T-helper 2 cell treated with Interferon-gamma antibody and Interleukin-4, amounts not matched to agents 5 μg/mL and 100 μg/mL, for 36 hours (primary cell): ENCODE measurements at places on chromosomes 16 and 17.

DNA sequence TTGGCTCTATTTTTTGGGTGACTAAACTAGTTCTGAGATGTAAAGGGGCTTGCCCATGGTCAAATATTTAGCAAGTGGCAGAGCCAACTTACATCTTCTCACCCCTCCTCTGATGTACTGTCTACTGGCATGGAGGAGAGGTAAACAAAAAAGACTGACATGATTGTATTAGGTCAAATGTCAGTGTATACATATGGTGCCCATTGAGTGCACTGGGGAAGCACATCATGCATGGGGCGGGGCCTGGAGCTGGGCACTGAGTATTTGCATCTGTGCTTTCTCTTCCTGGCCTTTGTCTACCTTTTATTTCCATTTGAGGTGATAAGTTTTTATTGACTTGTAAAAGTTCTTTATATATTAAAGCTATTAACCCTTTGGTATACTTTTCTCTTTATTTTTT is 22.3 kb upstream of the POLR3E start:
- no peak for DNase-seq

GRCh38 chr17:31798205-31798724 is 60.8 kb downstream of the COPRS start:
- DNase-seq: no peak

GRCh38 chr17:82232322-82232820 is 3.5 kb downstream of the SLC16A3 start:
- DNase-seq: no peak

GRCh38 chr17:28737770-28738679 is 5.8 kb upstream of the TRAF4 start:
- no peak for DNase-seq

GRCh38 chr17:80965606-80966005 is 26.0 kb upstream of the CHMP6 start:
- no peak for DNase-seq

DNA sequence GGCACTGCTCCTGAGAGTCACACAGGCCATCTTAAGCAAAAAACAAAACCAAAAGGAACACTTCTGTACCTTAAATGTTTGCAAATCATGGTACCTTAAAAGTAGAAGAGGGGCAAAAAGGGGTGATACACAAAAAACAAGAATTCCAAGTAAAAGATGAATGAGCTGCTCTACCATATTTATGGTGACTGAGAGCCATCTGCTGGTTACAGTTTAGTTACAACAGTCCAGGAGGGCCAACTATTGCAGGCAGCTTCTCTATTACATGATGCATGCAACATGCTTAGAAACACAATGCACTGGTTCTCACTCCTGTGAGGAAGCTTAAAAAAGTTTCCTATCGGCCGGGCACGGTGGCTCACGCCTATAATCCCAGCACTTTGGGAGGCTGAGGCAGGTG is 53.5 kb downstream of the STX8 start:
- no peak for DNase-seq

DNA sequence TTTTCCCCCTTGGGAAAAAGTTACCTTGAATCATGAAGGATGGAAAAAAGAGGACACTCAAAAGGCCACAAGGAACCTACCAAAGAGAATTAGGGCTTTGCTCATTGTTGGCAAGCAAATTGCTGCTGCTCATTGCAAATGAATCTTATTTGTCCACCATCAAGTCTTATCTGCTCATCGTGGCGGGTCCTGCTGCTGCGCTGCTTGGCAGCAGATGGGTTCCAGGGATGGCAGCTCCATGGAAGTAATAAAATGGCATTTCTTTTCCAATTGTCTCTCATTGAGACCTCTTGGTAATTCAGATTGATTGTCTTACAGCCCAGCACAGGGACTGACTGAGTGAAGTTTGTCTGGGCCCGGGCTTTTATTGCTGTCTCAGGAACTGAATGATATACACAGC is 118.7 kb downstream of the MRM1 start:
- no peak for DNase-seq

DNA sequence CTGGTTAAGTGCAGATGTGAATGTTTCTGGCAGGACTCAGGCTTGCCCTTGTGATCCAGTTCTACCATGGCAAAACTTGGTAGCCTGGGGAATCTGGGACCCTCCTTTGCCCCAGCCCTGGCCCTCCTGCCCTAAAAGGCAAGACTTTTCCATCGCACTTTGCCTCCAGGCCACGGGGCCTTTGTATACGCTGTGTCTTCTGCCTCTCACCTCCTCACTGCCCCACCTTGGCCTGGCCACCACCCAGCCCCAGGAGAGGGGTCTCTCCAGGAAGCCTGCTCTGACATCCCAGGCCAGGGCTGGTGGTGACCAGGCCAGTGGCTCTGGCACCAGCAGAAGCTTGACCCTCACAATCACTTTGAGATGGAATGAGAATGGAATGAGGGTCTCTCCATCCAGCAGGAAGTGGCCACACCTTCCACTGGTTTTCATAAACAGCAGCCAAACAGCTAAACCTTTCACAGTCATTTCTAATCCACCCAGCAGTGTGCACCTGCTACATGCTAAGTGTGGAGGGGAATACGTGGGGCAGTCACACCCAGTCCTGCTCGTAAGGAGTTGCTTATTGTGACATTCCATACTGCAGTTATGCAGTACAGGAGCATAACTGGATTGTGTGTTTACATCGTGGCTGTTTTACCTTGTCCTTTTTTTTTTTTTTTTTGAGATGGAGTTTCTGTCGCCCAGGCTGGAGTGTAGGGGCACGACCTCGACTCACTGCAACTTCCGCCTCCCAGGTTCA is 1.6 kb upstream of the MRPL38 start:
- DNase-seq: no peak

DNA sequence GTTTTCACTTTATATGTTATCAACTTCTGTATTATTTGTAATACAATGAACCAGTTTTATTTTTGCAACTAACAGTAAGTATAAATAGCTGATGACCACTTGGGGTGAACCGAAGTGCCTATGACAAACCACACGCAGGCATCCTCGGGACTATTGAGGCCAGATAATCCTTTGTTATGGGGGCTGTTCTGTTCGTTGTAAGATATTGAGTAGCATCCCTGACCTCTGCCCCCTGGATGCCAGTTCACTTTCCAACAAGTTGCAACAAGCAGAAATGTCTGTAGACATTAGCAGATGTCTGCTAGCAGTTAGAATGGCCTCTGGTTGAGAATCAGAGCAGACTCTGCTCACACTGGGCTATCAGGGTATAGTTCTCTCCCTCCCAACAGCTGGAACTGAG is 277.0 kb downstream of the WWOX start:
- no peak for DNase-seq

DNA sequence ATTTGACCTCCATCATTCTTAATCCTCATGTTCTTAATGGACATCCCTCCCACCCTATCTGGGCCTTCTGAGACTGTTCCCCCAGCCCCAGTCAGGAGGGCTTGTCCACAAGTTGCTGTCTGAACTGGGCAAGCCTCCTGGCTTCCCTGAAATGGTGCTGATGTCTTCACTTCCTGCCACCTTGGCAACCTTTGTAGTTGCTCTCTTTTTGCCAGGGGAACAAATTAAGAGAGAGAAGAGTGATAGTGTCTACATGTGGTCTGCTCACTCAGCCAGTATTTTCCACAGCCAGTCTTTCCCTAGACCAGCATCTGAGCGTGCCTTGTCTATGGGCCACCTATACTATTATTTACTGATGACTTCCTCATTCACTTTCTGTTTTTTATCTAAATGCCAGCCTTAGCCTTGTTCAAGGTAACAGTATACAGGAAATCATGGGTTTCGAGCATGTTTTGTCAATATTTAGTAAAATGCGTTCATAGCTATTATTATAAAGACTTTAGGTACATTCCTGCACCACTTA is 710.1 kb downstream of the MAF start:
- DNase-seq: no peak

GRCh38 chr17:6571452-6571781 is 15.1 kb upstream of the PITPNM3 start:
- DNase-seq: no peak

- DNase-seq: peak; percentile 49
Measured at GRCh38 chr17:48037036-48037837, at the start of gene COPZ2. TSS of gene COPZ2 (minus strand) at chr17:48037797. CDS start at chr17:48037777, 20 bp downstream.

- no peak for DNase-seq
Measured at GRCh38 chr17:31413874-31414549, 22.5 kb downstream of the RAB11FIP4 start.

GRCh38 chr17:73566905-73567782 is 77.1 kb downstream of the SDK2 start:
- DNase-seq: no peak

DNA sequence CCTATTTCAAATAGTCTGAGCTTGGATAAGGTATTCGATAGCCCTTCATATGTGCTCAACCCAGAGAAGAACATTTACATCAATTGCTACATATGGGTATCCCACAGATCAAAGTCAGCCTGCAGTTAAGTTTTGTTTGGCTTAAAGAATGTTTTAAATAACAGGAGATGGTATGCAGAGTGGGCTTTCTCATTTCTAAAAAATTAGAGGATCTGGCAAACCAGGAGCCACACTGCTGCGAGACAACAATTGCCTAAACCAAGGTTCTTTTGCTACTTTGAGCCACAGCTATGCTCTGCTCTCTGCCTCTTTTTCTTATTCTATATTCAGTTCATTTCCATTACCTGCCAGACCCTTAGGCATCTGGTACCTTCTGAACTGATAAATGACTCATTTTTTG is 30.2 kb upstream of the ARHGAP44 start:
- no peak for DNase-seq

DNA sequence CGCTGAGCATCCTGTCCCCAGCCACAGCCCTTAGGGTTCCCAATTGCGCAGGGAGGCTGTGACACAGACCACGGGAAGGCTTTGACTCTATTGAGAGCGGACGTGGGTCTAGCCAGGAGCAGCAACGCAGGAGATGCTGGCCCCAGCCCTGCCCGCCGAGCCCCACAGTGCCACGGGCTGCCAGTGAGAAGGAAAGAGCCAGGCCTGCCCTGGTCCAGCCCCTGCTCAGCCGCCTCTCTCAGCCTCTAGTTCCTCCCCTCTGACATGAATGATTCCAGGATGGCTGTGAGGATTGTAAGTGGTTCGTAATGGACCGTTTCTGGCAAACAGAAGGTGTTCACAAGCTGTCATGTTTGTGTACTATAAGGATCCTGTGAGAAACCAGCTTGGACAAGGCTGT is 2.5 kb downstream of the BHLHA9 start:
- DNase-seq: no peak

DNA sequence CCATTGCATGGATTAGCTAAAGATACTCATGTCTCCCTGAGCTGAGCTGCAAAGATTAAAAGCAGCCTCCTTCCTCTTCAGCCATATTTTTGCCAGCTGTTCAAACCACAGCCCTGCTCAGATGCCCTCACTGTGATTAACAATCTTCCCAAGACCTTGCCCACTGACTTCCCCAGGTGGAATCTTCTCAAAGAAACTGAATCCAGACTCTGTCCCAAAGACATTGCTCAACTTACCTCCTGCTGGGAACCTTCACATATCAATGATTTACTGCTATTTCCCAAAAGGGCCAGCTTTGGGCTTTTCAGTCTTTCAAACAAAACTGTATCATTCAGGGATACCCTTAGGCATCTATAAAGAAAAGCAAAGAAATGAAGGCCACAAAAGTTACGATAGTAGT is 9.2 kb downstream of the C17orf67 start:
- DNase-seq: no peak

GRCh38 chr17:17633310-17633709 is 41.8 kb upstream of the PEMT start:
- no peak for DNase-seq

- DNase-seq: no peak
Measured at GRCh38 chr17:39950871-39951348, 11.9 kb upstream of the GSDMA start.

- DNase-seq: no peak
Measured at GRCh38 chr17:6165806-6166205, 95.6 kb downstream of the WSCD1 start.

DNA sequence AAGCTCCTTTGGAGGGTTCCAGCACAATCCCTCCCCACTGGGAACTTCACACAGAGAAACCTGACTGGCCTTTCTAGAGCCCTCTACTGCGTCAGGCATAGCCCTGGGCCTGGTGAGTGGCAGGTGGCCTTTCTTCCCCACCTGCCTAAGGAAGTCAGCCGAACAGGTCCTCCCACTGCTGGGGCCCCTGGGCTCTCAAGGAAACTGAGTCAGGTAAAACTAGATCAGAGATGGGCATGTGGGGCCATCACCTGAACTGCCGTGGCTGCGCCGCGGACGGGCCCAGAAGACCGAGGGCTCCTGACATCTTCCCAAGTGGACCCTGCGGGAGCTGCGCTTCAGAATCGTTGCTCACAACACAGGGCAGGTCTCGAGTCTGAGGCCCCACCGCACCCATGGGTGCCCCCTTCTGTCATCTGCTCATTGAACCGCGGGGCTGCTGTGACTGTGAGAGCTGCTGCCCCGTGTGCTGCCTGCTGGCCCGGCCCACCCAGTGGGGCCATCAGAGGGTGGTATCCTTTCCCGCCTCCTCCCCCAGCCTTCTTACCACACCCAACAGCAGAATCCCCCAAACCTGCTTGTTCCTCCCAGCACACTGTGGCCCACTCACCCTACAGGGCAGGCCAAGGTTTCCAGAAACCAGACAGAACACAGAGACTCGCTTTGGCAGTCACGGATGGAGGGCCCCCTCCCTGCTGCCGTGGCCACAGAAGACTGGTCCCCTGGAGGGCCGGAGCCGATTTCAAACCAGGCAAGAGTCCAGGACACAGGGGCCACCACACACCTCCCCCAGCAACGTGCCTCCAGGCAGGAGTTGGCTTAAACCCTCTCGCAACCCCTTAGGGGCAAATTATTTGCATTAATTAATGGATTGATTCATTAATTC is 81.1 kb downstream of the TBC1D16 start:
- DNase-seq: no peak

GRCh38 chr16:24943471-24943870 is 71.7 kb downstream of the ARHGAP17 start:
- DNase-seq: no peak

- DNase-seq: no peak
Measured at GRCh38 chr17:3859940-3860339, 13.9 kb upstream of the NCBP3 start.

DNA sequence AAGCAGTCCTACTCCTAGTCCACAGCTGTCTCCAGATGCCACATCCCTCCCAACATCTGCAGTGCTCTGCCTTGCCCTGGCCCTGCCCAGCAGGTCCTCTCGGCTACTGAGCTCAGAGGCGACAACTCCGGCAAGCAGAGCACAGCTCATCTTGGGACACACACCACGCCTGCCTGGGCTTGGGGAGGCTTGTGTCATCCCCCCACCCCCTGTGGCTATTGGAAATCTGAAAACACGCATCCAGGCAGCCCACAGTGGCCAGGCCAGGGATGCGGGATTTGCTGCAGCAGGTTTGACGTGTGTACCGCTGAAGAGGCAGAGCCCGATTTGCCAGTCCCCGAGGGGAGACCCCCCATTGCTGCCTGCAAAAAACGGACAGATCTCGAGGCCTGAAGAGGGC is 25.4 kb downstream of the MXRA7 start:
- DNase-seq: no peak

DNA sequence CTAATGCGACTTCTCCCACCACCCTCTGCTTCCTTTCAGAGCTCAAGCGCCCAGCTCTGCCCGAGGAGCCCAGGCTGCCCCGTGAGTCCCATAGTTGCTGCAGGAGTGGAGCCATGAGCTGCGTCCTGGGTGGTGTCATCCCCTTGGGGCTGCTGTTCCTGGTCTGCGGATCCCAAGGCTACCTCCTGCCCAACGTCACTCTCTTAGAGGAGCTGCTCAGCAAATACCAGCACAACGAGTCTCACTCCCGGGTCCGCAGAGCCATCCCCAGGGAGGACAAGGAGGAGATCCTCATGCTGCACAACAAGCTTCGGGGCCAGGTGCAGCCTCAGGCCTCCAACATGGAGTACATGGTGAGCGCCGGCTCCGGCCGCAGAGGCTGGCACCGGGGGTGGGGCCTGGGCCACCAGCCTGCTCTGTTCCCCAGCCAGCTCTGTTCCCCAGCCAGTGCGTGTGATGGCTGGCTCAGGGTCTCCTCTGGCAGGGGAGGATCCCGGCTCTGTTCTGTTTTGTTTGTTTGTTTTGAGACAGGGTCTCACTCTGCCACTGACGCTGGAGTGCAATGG is 18.7 kb downstream of the CRISPLD2 start:
- DNase-seq: no peak
